ENCODE measurements at places on chromosomes 5 and 9.

DNA sequence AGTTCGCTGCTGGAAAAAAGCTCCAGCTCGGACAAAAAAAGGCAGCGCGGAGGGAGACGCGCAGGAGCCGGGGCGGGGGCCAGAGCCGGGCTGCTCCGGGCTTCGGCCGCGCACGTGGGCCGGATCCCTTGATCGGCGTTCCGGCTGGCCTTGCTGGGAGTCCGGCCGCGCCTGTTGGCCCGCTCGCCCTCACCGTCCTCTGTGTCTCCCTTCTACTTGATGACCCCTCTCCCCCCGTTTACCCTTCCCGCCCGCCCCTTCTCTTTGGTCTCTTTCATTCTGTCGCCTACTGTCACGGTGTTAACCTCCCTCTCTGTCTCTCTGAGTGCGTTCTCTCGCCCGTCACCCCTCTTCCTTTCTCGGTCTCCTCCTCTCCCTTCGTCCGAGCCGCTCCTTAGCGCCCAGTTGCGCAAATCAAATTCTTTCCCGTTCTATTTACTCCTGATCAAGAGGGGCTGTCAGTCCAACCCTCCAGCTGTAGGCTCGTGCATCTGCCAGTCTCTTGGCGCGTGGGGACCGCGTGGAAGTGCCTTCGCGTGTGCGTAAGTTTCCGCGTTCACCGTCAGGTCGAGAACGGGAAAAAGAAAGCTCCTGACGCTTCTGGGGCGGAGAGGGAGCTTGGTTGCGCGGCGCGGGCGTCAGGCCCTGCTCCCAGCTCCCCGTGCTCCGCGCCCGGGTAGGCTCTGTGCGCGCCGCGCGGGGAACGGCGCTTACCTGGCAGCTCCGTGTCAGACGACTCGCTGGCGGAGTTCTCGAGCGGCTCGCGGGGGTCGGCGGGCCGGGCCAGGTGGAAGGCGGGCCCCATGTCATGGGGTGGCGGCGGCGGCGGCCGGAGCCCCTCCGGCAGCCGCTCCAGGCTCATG lies 798 bp downstream of the PITX1 start:
- DNase-seq, result no peak

DNA sequence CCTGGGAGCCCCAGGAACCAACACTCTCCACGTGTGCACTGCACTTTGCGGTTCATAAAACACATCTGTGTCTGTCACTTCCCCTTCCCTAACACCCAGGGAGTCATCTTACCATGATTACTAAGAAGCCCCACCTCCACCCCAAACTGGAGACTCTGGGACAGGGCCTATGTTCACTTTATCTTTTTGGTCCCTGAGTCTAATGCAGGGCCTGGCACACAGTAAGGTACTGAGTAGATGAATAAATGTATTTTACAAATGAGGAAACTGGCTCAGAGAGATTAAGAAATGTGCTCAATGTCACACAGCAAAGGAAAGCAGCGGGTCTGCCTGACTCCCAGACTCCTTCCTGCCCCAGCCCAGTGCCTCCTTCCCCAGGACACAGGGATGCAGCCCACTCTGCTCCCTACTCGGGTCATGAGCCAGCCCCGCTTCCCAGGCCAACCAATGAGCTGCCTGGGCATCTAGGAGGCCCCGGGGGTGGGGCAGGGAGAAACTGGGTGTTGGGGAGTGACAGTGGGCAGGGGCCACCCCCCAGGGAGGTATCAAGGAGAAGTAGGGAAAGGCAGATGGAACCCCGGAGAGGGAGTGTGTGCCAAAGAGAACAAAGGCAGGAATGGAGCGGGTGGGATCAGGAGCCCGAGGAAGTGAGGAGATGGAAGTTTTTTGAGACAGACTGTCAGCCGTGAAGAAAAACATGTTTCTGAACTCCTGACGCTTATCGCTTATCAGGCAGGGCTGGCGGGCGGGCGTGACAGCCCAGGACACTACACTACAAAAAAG lies 30.5 kb downstream of the SHB start:
- no peak for DNase-seq

DNA sequence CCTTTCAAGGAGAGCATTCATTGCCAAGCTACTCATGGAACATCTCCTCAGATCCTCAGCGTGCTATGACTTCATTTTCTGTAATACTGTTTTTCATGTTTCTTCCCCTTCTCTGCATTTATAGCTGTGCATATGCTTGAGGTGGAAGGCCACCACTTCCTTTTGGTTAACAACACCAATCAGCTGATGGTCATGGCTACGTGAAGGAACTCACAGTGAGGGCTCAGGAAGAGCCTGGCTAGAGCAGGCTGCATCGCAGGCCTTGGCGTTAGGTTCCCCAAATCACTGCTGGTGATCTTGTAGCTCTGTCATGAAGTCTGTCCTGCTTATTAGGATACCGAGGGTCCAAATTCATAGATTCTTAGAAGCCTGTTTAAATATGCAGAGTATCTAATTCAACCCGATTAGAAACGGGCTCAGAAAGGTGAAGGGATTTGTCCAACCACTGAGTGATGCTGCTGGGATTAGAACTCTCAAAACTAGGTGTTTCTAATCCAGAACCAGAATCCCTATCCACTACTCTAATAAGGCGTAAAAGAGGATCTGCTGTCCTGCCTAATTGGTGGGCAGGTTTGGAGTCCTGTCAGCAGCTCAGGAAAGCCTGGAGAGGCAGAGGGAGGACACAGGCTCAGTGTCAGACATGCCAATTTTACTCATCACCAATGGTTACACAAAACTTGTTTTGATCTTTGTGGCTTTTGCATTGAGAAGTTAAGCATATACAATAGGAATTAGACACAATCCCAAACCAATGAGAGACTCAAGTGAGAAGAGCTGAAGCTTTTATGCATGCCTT lies 7.5 kb downstream of the SYK start:
- DNase-seq, result peak; percentile 24

GRCh38 chr9:97425336-97425972 lies 13.6 kb downstream of the TDRD7 start:
- no peak for DNase-seq

DNA sequence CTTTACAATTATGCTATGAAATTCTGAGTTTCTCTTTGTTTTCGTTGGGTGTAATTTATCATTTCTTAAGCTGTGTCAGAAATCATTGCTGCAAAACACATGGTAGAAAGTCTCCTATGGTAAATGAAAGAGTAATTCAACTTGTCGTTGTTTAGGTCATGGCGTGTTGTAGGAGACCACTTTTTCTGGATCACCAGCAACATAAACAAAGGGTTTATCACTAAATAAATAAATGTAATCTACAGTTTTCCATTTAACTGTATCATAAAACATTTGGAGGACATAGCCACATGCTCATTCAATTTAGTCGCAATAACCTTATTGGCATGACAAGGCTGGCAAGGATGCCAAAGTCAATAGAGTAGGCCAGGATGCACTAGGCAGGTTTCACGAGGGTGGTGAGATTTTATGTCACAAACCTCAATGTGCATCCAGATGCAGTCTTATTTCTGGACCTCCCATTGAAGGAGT lies 154.4 kb upstream of the ERCC6L2 start:
- DNase-seq, result no peak

DNA sequence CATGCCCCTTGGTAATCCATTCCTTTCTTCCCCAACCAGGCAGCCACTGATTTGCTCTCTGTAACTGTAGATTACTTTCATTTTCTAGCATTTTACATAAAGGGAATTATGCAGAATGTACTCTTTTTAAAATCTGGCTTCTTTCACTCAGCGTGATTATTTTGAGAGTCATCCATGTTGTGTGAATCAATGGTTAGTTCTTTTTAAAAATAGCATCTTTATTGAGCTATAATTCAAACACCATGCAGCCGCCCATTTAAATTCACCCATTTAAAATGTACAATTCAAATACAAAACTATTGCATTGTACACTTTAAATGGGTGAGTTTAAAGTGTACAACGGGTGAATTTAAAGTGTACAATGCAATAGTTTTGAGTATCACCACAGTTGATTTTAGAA lies 2.3 kb upstream of the OR13J1 start:
- no peak for DNase-seq

DNA sequence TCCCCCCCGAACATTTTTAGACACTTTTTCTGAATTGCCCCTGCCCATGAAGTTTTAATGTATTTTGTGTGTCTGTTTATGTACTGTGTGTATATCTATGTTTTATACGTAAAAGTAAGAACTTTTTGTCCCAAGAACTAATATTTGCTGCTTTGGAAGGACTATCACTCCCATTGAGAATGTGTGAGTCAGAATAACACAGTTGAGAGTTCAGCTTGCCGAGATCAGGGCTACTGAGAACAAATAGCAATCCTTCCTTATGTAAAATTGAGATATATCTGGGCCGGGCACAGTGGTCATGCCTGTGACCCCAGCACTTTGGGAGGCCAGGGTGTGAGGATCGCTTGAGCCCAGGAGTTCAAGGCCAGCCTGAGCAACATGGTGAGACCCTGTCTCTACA lies 11.3 kb downstream of the GTF3C4 start:
- no peak for DNase-seq

- no peak for DNase-seq
Measured at GRCh38 chr9:20880271-20880670, 151.2 kb downstream of the HACD4 start.

- DNase-seq, result no peak
Measured at GRCh38 chr5:78215972-78216371, 78.5 kb downstream of the AP3B1 start.

DNA sequence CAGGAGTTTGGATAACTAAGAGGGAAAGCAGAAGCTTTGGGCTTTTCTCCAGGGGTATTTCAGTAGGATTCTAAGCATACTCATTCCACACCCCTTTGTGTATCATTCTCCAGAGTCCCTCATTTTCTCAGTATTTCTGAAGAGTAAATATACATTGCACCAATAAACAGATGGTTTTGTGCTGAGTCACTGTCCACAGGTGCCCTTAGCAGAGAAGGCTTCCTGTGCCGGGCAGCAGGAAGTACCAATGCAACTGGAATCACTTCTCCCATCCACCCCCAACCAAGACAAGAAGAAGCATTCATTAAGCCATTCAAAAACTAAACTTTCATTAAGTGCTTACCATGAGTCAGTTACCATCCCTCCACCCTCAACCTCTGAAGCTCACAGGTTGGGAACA lies 3.6 kb upstream of the CCNJL start:
- DNase-seq, result no peak

DNA sequence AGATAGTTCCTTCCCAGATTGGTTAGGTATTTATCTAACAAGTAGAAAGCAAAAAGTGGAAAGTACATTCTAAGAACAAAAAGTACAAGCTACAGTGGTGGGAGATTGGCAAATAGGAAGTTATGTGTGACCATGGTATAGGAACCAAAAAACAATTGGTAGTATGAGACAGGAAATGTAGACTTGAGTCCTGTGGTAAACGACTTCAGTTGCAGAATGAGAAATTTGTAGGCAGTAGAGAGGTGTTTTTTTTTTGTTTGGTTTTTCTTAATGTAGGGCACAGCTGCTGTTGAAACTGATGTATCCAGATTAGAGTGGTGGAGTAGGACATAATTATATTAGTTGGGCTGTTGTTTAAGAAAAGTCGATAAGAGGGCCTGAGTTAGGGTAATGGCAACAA lies 72.0 kb downstream of the CCNH start:
- DNase-seq, result peak; percentile 52

- no peak for DNase-seq
Measured at GRCh38 chr5:83942155-83942554, 221.5 kb upstream of the HAPLN1 start.

DNA sequence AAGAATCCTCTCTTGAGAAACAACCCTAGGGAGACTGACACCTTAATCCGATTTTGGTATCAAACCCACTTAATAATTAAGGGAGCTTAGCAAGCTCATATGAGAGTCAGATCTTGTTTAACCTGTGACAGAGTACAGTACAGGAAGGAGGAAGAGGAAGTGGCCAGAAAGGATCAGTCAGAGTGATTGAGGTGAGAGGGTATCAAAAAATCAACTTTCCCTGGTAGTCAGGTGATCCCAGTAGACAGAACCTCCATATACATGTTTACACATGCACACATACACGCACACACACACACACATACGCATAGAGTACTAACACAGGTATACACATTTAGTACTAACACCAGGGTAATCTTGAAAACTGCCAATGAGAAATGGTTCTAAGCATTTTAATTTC lies 56.8 kb downstream of the GLIS3 start:
- DNase-seq, result no peak

All from CD4-positive, alpha-beta T cell treated with Interferon alpha-2 for 1 hour (primary cell).